ENCODE measurements at places on chromosomes 6 and 20.

DNA sequence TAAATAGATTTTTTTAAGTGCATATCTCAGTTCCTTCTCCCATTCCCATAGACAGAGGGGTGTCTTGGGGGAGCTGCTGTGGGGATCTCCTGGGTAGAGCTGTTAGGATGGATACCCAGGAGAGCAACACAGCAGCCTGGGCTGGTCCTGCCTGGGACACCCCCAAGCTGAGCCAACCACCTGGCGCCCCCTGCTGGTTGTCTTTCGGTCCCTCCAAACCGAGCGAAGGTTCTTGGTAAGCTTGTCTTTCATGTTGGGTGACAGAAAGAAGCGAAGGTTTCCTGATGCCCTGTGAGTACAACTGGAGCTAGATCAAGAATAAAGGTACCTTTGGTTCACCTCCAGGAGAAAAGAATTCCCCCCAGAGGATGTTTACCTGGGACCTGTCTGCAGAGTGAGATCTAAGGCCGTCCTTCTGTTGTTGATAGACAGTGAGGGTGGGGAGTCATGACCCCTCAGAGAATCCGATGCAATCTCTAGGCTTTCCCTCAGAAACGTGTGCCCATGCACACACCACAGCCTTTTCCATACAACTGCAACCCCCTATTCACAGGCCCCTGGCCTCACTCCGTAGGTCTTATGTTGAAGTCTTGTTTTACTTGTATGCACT is 50.8 kb downstream of the SNX9 start:
- DNase-seq: peak; percentile 90

- peak; percentile 75 for DNase-seq
Measured at GRCh38 chr20:58852543-58853271, at the start of gene GNAS. TSS of gene GNAS (plus strand) at chr20:58852716.

- no peak for DNase-seq
Measured at GRCh38 chr6:63919556-63920110, 284.0 kb downstream of the PHF3 start.

GRCh38 chr6:90123831-90124230 is 172.8 kb downstream of the BACH2 start:
- no peak for DNase-seq

DNA sequence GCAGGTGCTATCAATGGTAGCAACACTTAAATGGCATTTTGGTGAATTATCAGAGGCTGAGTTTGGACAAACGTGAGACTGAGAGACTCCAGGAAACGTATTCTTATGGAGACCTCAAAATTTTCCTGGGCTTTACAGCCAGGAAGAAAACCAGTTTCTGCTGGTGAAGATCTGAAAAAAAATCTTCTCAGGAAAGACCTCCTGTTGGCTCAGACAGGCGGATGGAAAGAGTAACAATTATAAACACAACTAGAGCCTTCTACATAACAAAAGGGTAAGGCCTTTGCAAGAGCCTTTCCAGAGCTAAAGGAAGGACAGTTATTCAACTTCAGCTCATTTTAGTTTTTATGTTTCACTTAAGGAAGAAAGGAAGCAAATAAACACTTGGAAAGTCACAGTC is 274.4 kb downstream of the THBS2 start:
- DNase-seq: no peak

GRCh38 chr6:45625191-45625664 is 247.5 kb upstream of the SUPT3H start:
- no peak for DNase-seq

DNA sequence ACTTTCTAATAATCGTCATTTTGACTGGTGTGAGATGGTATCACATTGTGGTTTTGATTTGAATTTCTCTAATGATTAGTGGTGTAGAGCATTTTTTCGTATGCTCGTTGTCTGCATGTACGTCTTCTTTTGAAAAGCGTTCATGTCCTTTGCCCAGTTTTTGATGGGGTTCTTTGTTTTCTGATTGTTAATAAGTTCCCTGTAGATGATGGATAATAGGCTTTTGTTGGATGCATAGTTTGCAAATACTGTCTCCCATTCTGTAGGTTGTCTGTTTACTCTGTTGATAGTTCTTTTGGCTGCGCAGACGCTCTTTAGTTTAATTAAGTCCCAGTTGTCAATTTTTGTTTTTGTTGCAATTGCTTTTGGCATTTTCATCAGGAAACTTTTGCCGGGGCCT is 32.3 kb upstream of the XRN2 start:
- no peak for DNase-seq

- no peak for DNase-seq
Measured at GRCh38 chr6:70336996-70337742, 34.3 kb upstream of the COL9A1 start.

DNA sequence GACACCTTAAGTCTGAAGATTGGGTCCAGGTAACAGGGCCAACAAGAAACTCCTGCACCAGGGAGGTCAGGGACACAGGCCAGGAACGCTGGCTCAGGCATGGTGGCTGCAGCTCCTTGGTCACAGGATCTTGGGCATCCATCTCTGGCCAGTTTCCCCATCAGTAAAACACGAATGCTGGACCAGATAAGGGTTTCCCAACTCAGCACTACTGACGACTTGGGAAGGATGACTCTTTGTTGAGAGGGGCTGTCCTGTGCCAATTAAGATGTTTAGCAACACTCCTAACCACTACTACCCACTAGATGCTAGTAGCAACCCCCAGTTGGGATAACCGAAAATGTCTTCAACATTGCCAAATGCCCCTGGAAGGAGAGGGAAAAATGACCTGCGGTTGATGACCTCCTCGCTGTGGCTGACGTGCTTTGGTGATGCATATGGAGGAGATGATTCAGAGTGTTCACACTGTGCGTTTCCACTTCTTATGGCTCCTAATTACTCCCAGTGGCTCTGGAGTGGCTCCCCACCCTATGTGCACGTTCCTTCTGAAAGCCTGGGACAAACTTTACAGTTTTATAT is 261.9 kb downstream of the CDH26 start:
- no peak for DNase-seq

DNA sequence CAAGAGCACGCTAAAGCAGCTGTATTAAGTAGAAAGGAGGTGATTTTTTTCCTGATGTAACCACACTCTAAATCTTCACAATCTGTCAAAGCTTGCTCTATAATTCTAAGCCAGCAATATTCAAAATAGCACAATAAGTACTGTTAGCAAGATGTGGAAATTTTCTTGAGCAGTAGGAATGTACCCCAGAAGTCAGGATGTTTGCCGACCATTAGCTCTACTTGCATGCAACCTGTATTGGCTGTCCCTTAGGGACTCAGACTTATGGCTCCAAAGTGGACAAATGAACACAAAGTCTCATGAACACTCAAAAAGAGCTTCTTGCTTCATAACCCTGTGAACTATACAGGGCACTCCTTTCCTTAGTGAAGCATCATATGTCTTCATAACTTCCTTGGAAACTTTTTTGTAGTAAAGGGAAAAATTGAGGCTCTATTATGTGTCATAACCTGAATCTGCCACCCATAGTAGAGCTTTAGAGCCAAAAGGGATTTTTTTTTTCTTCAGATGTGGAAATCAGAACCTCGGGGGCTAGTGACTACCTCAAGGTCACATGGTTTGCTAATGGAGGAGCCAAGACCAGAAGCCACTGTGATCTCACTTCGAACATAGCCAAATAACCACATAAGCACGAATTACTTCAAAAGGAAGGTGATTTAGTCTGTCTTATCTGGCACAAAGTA is 54.5 kb downstream of the ADGRG6 start:
- DNase-seq: no peak

DNA sequence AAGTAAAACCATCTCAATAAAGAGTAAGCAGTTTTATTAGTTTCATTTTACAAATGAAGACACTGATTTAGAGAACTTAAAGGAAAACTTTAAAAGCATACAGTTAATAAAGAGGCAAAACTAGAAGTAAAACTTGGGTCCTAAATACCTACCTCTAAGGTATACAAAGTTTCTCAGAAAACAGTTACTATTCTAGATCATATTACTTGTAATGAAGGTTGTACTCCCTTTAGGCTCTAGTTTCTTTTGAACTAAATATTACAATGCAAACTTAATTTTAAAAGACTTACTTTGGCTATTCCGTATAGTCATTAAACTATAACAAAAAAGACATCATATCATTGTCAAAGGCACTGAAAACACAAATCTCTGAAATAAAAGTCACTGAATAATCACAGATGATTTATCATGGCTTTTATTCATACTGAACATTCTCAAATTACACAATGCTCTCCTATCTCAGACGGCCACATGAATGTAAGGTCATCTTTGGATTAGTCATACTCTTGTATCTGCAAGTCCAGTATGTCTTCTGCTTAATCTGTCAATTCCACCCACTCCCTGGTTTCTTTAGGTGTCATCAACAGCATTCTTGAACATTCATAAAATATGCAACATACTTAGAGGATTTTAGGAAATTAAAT is 361.6 kb upstream of the RUNX2 start:
- no peak for DNase-seq

Data from activated T-cell treated with anti-CD3 and anti-CD28 coated beads, Interleukin-2, amount 50 U/mL, for 24 hours (primary cell).